ENCODE measurements at places on chromosomes 3 and 15.

- no peak for DNase-seq
These were observed 100.5 kb upstream of the SKOR1 start for GRCh38 chr15:67724691-67725375.

- DNase-seq = no peak
These were observed 19.2 kb upstream of the GSK3B start for GRCh38 chr3:120113128-120114116.

DNA sequence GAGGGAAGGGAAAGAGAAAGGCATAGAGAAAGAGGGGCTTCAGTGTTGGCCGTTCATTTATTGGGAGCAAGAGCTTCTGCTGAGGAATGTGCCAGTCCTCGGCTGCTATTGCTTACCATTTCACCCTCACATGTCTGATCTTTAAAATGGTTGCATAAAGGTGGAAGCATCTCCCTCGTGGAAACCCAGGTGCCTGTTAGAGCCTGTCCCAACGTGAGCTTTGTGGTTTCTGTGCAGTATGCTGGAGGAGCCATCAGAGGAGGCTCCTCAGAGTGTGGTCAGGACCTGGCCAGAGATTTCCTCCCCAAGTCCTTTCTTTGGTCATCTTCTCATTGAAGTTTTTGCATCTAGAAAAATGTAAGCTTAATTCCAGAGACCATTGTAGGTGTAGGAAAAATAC lies 34.4 kb downstream of the PSMD6 start:
- DNase-seq = no peak

DNA sequence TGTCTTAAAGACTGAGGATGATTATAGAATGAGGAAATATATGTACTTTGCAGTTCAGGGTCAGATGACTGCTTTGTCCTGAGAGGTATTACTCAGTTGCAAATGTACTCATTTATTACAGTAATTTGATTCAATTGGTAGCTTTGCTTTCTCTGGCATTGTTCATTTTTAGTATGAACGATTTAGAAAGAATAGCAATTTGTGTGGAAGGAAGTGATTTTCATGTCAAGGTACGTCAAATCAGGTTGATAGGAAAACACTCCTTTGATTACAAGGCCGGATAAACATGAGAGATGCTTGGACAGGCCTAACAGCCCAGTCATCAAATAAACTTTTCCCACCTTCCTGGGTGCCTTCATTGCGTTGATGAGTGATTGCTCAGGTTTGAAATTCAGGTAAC lies 53.8 kb downstream of the UNC13C start:
- DNase-seq = no peak

DNA sequence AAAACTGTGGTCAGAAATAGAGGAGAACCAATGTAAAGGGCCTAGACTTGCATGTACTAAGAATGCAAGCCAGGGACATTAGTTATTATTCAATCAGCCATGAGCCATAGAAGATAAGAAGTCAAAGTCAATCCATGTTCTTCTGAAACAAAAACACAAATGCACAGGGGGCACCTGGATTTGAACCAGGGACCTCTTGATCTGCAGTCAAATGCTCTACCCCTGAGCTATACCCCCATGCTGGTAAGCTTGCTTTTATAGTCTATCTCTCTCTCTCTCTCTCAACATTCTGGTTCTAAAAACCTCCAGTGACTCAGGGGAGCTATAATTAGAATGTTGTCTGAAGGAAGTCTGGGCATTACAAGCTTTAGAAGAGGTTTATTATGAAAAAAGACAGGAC lies 85.6 kb upstream of the ACP3 start:
- DNase-seq = no peak

GRCh38 chr3:17407576-17407975 lies 334.9 kb downstream of the TBC1D5 start:
- no peak for DNase-seq

DNA sequence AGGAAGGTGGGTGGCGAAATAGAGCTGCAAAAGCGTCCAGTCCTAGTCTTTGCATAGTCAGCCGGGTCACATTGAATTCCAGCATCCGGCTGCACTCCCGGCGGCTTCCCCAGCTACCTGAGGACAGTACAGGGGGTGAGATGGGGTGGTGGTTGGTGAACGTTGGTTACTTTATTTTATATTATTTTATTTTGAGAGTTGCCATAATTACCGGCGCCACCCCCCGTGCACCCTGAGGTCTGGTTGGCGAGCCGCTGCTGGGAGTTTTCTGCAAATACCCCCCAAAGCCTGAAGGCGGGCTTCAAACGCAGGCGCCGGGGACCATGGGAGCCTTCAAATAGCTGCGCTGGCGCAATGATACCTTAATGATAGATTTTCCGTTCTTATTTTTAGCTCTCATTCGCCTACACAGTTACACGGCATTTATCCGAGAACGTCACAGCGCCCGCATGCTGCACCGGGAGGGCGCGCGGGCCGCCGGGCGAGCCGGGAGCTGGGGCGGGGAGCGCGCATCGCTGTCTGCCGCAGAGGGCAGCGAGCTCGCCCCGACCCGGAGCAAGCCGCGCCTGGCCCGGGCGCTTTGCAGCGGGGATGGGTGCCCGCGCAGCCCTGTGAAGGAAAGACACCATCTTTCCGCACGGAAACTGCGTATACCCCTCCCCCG lies 756 bp upstream of the RASGRF1 start:
- DNase-seq = no peak

GRCh38 chr15:76932135-76932966 lies 802 bp downstream of the RCN2 start:
- DNase-seq = no peak

GRCh38 chr3:80668100-80668499 lies 900.3 kb upstream of the ROBO1 start:
- no peak for DNase-seq

- no peak for DNase-seq
These were observed 70.7 kb downstream of the TNIK start for GRCh38 chr3:171389491-171389890.
